ENCODE measurements at places on chromosomes 2 and 18. TPM values are rescaled to one million over a fixed set of nuclear protein-coding genes. Genes with fewer than 3 reads are reported as not detected.

DNA sequence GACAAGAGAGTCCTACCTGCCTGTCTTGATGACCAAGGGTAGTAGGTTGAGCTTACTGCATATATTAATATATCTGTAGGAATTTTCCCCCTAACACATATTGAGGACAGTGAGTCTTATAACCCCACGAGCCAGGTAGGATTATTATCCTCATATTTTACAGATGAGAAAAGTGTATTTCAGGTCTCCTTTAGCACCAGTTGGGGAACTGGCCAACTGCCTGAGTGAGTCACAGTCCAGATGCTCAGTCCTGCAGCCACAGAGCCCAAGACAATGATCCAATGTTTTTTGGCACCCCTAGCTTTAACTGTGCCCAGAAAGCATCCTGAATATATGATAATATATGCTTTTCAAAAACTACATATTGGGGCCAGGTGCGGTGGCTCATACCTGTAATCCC is 30.8 kb upstream of the GLS start:
- H3K36me3 ChIP-seq: no peaks in the 10 kb centered on the region
- H3K27me3 ChIP-seq: no peaks in the 10 kb centered on the region
- H3K27ac ChIP-seq: no peak overlapping the region
- H3K4me1 ChIP-seq: no peaks in the 10 kb centered on the region
- no peak overlapping the region for H3K4me3 ChIP-seq

GRCh38 chr2:43164686-43165085 is 61.7 kb downstream of the ZFP36L2 start:
- no peaks in the 10 kb centered on the region for H3K36me3 ChIP-seq
- peaks cover 29% of the 10 kb centered on the region for H3K4me1 ChIP-seq
- no peak for DNase-seq
- no peak overlapping the region for H3K27ac ChIP-seq
- H3K4me3 ChIP-seq: no peak overlapping the region
- no peaks in the 10 kb centered on the region for H3K27me3 ChIP-seq

GRCh38 chr2:128477026-128477820 is 158.6 kb upstream of the HS6ST1 start:
- no peak overlapping the region for H3K27ac ChIP-seq
- no peak for DNase-seq
- no peaks in the 10 kb centered on the region for H3K36me3 ChIP-seq
- no peaks in the 10 kb centered on the region for H3K27me3 ChIP-seq
- H3K4me3 ChIP-seq: no peak overlapping the region
- peaks cover 20% of the 10 kb centered on the region for H3K4me1 ChIP-seq

- H3K4me3 ChIP-seq: no peak overlapping the region
- DNase-seq: no peak
- H3K27me3 ChIP-seq: no peaks in the 10 kb centered on the region
- H3K36me3 ChIP-seq: no peaks in the 10 kb centered on the region
- no peaks in the 10 kb centered on the region for H3K4me1 ChIP-seq
Measured at GRCh38 chr18:50790948-50791347, 28.9 kb downstream of the MRO start.

DNA sequence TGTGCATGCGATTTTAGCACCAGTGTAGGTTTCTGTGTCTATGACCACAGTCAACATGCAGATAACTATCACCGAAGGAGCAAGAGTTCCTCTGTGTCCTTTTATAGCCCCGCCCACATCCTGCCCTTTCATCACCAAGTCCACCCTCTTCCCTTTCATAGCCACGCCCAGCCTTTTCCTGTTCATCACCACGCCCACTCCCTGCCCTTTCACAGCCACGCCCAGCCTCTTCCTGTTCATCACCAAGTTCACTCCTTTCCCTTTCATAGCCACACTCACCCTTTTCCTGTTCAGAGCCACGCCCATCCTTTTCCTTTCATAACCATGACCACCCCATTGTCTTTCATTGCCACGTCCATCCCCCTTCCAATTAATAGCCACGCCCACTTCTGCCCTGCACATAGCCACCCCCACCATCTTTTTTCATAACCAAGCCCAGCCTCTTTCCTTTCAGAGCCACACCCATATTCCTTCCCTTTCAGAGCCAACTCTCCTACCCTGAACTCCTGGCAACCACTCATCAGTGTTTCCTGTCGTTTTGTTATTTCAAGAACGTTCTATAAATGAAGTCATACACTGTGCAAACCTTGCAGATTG is 273.9 kb downstream of the MYT1L start:
- H3K4me3 ChIP-seq: no peak overlapping the region
- H3K4me1 ChIP-seq: no peaks in the 10 kb centered on the region
- H3K27me3 ChIP-seq: no peaks in the 10 kb centered on the region
- no peaks in the 10 kb centered on the region for H3K36me3 ChIP-seq
- no peak overlapping the region for H3K27ac ChIP-seq
- peak; percentile 87 for DNase-seq

DNA sequence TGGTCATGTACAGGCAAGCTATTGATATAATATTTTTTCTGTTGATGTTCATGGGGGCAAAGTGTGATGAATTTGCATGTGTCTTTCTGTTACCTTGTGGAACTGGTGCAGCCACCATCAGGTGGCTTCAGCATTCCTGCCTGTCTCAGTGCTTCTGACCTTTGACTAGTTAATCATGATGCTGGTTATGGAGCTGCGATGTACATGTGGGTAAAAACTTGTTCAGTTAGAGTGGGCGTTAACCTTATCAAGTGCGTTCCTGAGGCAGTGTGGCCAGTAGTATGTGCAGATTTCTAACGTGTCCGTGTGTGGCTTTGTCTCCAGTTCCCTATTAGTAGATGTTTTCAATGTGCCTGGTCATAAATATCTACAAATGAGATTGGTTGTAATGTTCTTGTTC is 127.4 kb upstream of the ZSWIM2 start:
- no peaks in the 10 kb centered on the region for H3K36me3 ChIP-seq
- no peak overlapping the region for H3K27ac ChIP-seq
- H3K4me3 ChIP-seq: no peak overlapping the region
- H3K27me3 ChIP-seq: no peaks in the 10 kb centered on the region
- H3K4me1 ChIP-seq: no peaks in the 10 kb centered on the region

GRCh38 chr2:199910338-199911051 is 598 bp upstream of the C2orf69 start:
- no peaks in the 10 kb centered on the region for H3K27me3 ChIP-seq
- peak overlapping the region; percentile 87 for H3K4me3 ChIP-seq
- H3K27ac ChIP-seq: peak overlapping the region; percentile 96
- H3K4me1 ChIP-seq: peaks cover 34% of the 10 kb centered on the region

DNA sequence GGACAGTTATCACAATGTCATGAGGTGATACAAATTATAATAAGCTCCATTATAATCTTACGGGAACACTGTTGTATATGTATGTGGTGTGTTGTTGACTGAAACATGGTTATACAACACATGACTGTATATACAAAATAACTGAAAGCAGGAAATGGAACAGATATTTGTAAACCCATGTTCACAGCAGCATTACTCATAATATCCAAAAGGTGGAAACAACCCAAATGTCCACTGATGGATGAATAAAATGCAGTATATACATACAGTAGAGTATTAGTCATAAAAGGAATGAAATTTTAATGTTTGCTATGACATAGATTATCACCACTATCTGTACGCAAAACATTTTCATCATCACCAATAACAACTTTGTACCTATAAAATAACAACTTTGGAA is 107.3 kb downstream of the USP34 start:
- H3K4me3 ChIP-seq: no peak overlapping the region
- no peaks in the 10 kb centered on the region for H3K36me3 ChIP-seq
- no peak overlapping the region for H3K27ac ChIP-seq
- no peak for DNase-seq

The ALPG gene
- not detected for total RNA-seq

The FSHR gene
- not detected for total RNA-seq

The MC4R gene
- not detected for total RNA-seq

The PCARE gene
- not detected for total RNA-seq

The SPHKAP gene
- 1.2 TPM for total RNA-seq

The KIAA2012 gene
- total RNA-seq: not detected

The ZBTB14 gene
- total RNA-seq: 8.8 TPM
